ENCODE measurements at places on chromosomes 1 and 21. TPM values are rescaled to one million over a fixed set of nuclear protein-coding genes. Genes with fewer than 3 reads are reported as not detected.

RPS6KA1 gene
- total RNA-seq, result 27.7 TPM

PGLYRP4 gene
- 5.9 TPM for total RNA-seq

FAM151A gene
- total RNA-seq, result 5.8 TPM

DNA sequence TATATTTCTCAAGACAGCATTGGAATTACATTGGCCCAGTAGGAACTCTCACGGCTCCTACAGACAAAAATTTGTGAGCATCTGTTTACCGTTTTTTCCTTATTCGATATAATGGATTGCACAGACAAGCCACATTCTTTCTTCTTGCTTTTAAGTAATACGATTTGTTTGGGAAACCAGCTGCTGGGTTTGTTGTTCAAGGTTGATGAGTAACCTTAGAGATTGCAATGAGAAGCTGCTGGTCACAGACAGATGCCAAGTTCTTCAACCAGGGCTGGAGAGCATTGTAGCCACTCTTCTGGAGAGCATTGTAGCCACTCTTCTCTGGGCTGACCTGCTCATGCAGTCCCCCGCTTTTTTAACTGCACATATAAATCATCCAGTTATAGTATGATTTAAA lies 1.4 kb upstream of the MIA3 start:
- H3K4me1 ChIP-seq, result peaks cover 26% of the 10 kb centered on the region
- peaks cover 5% of the 10 kb centered on the region for H3K36me3 ChIP-seq
- peaks cover 34% of the 10 kb centered on the region for H3K27me3 ChIP-seq

DNA sequence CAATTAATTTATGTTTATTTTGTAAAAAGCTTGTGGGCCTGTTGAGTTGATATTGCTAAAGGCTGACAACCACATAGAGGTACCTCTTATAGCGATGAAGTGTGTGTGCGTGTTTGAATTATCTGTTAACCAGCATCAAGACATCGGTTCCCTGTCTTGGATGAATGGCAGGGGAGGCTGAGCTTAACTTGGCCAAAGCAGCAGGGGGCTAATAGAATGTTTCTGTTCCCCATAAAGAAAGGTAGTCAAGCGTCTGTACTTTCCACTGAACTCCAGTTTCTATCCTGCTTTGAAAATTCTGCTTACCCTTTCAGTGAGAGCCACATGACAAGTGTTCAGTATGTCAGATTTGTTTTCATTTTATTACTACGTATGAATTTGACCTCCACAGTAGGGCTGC lies 63.0 kb downstream of the ROR1 start:
- no peaks in the 10 kb centered on the region for H3K27me3 ChIP-seq
- H3K36me3 ChIP-seq, result no peaks in the 10 kb centered on the region
- DNase-seq, result no peak
- peak overlapping the region; percentile 3 for H3K4me3 ChIP-seq
- no peak overlapping the region for H3K27ac ChIP-seq

DNA sequence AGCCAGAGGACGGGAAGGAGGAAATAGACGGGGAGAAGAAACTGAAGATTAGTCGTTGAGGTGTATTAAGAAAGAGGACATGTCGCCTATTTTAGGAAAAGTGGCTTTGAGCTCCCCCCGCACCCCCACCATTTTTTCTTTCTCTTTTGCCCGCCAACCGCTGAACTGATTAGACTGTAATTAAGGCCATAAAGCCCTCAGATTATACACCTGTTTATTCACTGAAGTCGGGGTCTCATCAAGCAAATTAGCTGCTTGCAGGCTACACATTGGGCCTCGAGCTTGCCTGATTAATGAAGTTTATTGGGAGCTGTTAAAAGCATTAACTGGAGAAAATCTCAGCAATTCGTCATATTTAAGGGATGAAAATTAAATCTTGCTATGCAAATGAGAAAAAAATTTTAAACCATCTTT lies 119.4 kb upstream of the RRP15 start:
- peaks cover 3% of the 10 kb centered on the region for H3K36me3 ChIP-seq
- no peak for DNase-seq
- H3K4me1 ChIP-seq, result peaks cover 15% of the 10 kb centered on the region

GPR61 gene
- total RNA-seq, result not detected

- H3K27ac ChIP-seq, result no peak overlapping the region
- no peak overlapping the region for H3K4me3 ChIP-seq
- peaks cover 11% of the 10 kb centered on the region for H3K4me1 ChIP-seq
- DNase-seq, result no peak
- H3K36me3 ChIP-seq, result peaks cover 3% of the 10 kb centered on the region
Measured at GRCh38 chr1:225870911-225871310, 11.3 kb downstream of the TMEM63A start.

NFIA gene
- 10.5 TPM for total RNA-seq

DNA sequence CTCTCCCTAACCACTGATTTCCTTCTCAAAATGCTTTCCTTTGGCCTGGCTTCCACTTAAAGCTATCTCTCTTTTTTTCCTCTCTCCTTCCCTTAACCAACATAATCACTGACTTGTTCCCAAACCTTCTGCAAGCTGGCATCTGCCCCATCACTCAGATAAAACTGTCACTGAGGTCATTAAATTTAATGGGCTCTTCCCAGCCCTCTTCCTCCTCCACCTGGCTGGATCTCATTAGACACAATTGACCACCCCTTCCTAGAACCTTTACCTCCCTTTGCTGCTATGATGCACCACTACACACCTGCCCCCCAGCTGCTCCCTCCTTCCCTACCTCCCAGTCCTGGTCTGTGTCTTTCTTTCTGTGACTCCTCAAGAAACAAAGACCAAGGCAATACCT lies 44.0 kb upstream of the GJB5 start:
- DNase-seq, result no peak
- H3K27me3 ChIP-seq, result peaks cover 43% of the 10 kb centered on the region
- H3K27ac ChIP-seq, result no peak overlapping the region
- no peaks in the 10 kb centered on the region for H3K4me1 ChIP-seq
- H3K4me3 ChIP-seq, result no peak overlapping the region

- no peak for DNase-seq
- no peak overlapping the region for H3K4me3 ChIP-seq
- peaks cover 3% of the 10 kb centered on the region for H3K36me3 ChIP-seq
- H3K4me1 ChIP-seq, result peaks cover 28% of the 10 kb centered on the region
- H3K27me3 ChIP-seq, result no peaks in the 10 kb centered on the region
Measured at GRCh38 chr1:82919837-82920236, 1079.1 kb downstream of the TTLL7 start.

AXDND1 gene
- total RNA-seq, result 1.4 TPM

UBE2U gene
- not detected for total RNA-seq

OR2T2 gene
- not detected for total RNA-seq

DNA sequence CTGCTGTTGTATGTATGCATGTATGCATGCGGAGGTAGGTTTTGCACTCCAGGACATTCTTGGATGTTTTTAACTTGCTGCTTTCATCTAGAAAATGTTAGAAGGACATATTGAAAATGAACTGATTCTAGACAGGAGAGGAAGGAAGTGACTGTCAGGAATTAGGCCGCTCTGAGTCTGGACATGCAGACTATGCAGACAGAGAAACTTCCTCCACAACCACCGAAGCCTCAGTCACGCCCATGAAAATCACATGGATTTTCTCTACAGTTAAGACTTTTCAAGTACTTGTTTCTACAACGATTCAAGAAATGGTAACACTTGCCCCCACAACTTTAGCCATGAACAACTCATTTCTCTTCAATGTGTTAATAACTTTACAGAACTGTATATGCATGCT lies 211.1 kb downstream of the SMYD3 start:
- no peak overlapping the region for H3K27ac ChIP-seq
- DNase-seq, result no peak
- no peaks in the 10 kb centered on the region for H3K36me3 ChIP-seq
- H3K27me3 ChIP-seq, result no peaks in the 10 kb centered on the region
- peaks cover 18% of the 10 kb centered on the region for H3K4me1 ChIP-seq

GRCh38 chr1:209583408-209583807 lies at the start of gene CAMK1G:
Gene CAMK1G, plus strand, starts transcription at chr1:209583714. Its CDS starts 11,270 bp downstream, at chr1:209594984.
- H3K36me3 ChIP-seq, result no peaks in the 10 kb centered on the region
- H3K4me1 ChIP-seq, result no peaks in the 10 kb centered on the region
- no peak within 1 kb of the TSS for H3K27ac ChIP-seq
- no peak for DNase-seq
- H3K27me3 ChIP-seq, result peaks cover 12% of the 10 kb centered on the region

GRIK1 gene
- 4.1 TPM for total RNA-seq

LRRC3 gene
- 8.7 TPM for total RNA-seq

- no peaks in the 10 kb centered on the region for H3K27me3 ChIP-seq
Measured at GRCh38 chr1:201515895-201516294, 9.0 kb upstream of the CSRP1 start.

DNA sequence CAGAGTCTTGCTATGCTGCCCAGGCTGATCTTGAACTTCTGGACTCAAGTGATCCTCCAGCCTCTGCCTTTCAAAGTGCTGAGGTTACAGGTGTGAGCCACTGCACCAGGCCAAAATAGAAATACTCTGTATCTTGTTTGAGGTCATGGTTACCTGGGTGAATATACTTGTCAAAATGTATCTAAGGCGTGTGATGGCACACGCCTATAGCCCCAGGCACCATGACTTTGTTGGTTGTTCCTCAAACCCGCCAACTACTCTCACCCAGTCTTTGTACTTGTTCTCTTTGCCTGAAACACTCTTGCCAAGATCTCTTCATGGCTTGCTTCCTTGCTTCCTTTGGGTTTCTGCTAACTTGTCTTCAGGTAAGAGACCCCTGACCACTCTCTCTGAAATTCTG lies 38.0 kb upstream of the RGS5 start:
- no peak for DNase-seq
- peak overlapping the region; percentile 39 for H3K27ac ChIP-seq
- no peak overlapping the region for H3K4me3 ChIP-seq
- H3K27me3 ChIP-seq, result no peaks in the 10 kb centered on the region

DNA sequence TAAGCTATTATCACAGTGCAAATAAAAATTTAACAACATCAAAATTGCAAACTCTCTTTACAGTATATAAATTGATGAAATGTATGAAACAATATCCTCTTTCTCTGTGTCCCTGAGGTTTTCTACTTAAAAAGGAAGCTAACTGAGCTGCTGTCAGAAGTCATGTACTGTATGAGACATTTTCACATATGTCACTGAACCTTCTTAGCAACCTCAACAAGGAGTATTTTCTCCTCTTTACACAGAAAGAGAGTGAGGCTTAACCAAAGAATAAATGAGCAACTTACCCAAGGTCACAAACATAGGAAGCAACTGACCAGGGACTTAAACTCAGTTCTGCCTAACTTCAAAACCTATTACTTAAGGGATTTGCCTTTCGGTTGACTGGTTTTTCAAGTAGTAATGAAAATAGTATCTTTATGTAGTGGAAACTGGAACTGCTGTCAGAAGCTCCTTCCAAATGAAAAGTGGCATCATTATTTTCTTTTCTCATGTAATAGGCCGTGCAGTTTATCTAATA lies 288.9 kb downstream of the LRRIQ3 start:
- no peak overlapping the region for H3K27ac ChIP-seq
- H3K4me3 ChIP-seq, result no peak overlapping the region
- H3K4me1 ChIP-seq, result peaks cover 6% of the 10 kb centered on the region
- H3K27me3 ChIP-seq, result no peaks in the 10 kb centered on the region

DNA sequence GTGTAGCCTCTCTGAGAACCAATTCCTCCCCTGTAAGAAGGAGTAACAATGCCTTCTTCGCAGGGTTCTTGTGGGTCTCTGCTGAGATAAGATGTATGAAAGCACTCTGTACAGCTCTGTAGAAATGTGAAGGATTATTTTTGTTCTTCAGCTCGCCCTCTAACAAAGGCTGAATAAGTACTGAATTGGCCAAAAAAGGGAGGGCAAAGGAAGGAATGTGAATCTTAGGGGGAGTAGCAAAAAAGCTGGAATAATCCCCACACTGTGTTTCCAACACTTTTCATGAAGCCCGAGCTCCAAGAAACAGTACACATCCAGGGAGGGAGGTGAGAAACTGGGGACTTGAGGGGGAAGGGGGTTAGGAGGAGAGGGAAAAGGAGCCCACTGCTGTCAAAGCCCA lies 14.0 kb upstream of the SLC41A1 start:
- no peak for DNase-seq
- peaks cover 14% of the 10 kb centered on the region for H3K4me1 ChIP-seq
- H3K27ac ChIP-seq, result no peak overlapping the region

LCE2B gene
- total RNA-seq, result not detected

GRCh38 chr1:1285611-1286311 lies 5.5 kb downstream of the SCNN1D start:
- H3K4me1 ChIP-seq, result no peaks in the 10 kb centered on the region
- H3K4me3 ChIP-seq, result no peak overlapping the region
- H3K36me3 ChIP-seq, result no peaks in the 10 kb centered on the region
- H3K27me3 ChIP-seq, result no peaks in the 10 kb centered on the region

DNA sequence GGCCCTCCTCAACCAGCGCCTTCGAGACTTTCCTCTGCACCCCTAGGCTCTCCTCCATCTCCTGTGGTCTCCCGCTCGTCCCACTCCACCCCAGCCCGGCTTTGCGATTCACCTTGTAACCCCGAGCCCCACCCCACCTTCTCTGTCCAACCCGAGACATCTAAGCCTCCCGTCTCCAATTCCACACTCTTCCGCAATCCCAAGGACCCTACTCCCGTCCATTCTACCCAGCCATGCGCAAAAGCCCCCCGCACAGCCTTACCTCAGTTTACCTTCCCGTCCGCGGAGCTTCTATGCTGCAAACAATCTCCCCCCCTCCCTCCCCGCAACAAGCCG lies 174 bp downstream of the SH3BP5L start:
- no peak for DNase-seq
- peak overlapping the region; percentile 97 for H3K27ac ChIP-seq
- H3K36me3 ChIP-seq, result peaks cover 9% of the 10 kb centered on the region
- no peaks in the 10 kb centered on the region for H3K27me3 ChIP-seq

DNA sequence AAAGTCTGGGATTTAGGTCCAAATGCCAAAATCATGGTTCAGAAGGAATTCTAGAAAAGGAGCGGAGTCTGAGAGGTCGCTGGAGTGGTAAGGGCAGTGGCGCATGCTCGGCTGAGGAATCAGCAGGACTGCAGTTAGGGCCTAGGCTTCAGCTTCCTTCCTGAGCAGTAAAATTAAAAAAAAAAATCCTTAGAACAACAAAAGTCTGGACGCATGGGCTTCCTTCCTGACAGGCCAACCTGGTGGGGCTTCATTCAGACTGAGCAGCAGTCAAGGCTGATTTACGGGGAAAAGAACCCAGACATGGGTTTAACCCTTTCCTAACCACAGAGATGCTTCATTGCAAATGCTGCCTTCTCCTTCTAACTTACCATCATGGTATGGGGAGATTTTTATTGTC lies 17.1 kb downstream of the RNF220 start:
- peak overlapping the region; percentile 12 for H3K27ac ChIP-seq
- H3K27me3 ChIP-seq, result peaks cover 84% of the 10 kb centered on the region
- no peak overlapping the region for H3K4me3 ChIP-seq
- DNase-seq, result no peak
- no peaks in the 10 kb centered on the region for H3K36me3 ChIP-seq

GRCh38 chr21:43933199-43933598 lies 68.2 kb downstream of the AGPAT3 start:
- H3K27me3 ChIP-seq, result no peaks in the 10 kb centered on the region
- H3K36me3 ChIP-seq, result peaks cover 10% of the 10 kb centered on the region

DNA sequence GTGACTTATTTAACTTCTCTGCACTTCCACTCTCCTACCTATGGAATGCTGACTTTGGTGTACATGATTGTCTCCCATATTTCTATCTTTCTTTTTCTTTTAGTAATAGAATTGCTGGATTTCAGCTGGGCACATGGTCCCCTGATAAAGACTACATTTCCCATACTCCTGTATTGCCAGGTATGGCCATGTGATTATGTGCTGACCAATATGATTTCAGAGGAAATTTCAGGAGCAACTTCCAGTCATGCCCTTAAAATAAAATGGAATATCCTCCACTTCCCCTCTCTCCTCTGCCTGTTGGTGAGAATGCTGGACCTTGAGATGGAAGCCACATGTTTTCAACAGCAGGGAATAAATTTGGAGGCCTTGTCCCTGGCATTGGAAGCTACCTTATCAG lies 130.7 kb upstream of the IGSF21 start:
- no peaks in the 10 kb centered on the region for H3K36me3 ChIP-seq
- H3K4me3 ChIP-seq, result no peak overlapping the region
- peaks cover 45% of the 10 kb centered on the region for H3K27me3 ChIP-seq
- H3K27ac ChIP-seq, result no peak overlapping the region
- no peaks in the 10 kb centered on the region for H3K4me1 ChIP-seq
- no peak for DNase-seq

OR2W3 gene
- total RNA-seq, result not detected
